ENCODE measurements at places on chromosomes 16 and 17.

GRCh38 chr16:48444574-48444973 is 59.4 kb upstream of the SIAH1 start:
- no peak for DNase-seq

GRCh38 chr16:85335584-85336491 is 223.6 kb upstream of the CIBAR2 start:
- no peak for DNase-seq

- DNase-seq, result no peak
Measured at GRCh38 chr16:50188619-50189136, 35.6 kb downstream of the TENT4B start.

DNA sequence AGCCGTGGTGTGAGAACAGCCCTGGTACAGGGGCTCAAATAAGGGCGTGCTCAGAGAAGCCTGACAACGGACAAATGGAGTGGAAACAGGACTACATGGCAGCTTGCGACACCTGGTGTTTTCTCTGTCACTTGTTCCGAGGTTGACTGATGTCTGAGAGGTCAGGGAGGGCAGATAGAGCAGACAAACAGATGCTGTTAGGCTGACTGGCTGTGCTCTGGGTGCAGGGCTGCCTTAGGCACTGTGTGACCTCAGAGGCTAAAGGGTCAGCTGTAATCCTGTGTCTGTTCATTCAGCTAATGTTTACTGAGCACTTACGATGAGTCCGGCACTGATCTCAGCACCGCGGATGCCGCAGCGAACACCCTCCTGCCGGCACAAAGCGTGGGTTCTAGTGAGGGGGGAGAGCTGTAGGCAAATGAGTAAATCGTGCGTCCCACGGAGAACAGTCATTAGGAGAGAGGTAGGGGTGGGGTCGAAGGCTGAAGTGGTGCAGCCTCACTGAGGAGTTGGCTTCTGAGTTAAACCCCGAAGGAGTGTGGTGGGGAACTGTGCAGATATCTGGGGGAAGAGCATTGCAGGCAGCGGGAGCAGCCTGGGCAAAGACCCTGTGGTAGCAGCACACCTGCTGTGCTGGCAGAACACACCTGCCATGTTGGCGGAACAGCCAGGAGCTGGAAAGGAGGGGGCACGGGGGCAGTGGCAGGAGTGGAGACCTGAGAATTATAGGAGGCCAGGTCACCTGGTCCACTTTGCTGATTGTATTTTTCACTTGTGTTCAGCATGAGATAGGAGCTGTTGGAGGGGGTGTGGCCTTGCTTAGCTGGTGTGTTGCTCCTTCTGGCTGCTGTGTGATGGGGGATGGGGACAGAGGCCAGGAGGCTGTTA is 35.0 kb downstream of the GPT2 start:
- DNase-seq, result no peak

GRCh38 chr17:32998887-32999228 is 7.2 kb downstream of the SPACA3 start:
- DNase-seq, result no peak

- DNase-seq, result no peak
Measured at GRCh38 chr16:23424292-23424958, 28.6 kb downstream of the COG7 start.

GRCh38 chr17:72110231-72110941 is 10.4 kb upstream of the SOX9 start:
- DNase-seq, result no peak

- no peak for DNase-seq
Measured at GRCh38 chr16:4316108-4316863, 419 bp downstream of the GLIS2 start.

DNA sequence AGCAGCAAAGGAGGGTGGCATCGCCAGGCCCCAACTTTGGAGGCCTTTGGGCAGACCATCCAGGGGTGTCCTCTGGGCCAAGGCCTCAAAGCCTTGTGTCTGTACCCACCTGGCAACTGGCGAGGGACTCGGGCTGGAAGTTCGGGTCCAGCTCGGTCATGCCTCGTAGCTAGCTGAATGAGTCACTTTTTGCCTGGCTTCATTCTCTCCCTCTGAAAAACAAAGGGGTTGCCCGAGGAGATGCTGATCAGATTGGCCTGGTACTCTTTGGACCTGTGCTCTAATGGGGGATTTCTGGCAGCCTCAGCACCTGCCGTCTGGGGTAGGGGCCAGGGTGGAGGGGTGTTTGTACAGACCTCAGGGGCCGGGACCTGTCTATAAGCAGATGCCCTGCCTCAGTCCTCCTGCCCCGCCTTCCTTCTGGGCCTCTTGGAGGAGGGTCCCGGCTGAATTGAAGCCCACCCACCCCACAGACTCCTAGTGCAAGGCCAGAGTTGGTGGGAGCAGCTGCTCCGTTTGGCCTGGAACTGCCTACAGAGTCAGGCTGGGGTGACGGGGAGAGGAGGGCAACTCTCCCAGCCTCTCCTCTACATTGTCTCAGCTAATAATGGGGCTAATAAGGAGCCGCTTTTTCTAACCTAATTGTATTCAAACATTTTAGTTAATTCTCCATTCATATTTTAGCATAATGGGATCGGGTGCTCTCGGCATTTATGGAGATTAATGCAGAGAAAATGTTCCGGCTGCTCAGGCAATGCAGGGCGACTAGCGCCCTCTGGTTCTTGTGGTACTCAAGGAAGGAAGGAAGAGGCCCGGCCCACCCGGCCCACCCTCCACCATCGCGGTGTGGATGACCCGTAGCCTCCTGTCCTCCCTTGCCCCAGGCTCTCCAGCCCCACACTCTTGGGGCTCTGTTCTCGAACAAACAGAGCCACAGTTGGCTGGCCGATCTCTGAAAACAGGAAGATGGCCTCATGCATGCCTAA is 21.4 kb upstream of the ABCC3 start:
- no peak for DNase-seq

DNA sequence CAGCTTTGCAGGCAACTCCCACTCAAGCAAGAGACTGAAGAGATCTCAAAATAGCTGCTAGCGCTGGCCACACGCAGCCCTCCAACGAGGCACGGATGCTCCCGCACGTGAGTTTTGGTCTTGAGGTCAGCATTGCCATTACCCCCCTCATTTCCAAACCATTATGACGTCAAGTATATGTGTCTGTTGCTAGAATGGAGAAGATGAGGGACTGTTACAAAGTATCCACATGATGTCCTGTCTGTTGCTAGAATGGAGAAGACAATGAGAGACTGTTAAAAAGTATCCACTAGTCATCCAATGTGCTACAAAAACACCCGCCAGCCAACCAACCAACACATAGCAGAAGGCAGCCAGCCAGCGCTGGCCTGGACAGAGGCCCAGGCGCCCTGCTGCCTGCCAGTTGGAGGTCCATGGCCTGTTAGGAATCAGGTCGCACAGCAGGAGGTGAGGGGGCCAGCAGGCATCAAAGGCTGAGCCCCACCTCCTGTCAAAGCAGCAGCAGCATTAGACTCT is 24.8 kb downstream of the KLHDC4 start:
- DNase-seq, result no peak

GRCh38 chr17:71163813-71164122 is 957.1 kb upstream of the SOX9 start:
- DNase-seq, result no peak

DNA sequence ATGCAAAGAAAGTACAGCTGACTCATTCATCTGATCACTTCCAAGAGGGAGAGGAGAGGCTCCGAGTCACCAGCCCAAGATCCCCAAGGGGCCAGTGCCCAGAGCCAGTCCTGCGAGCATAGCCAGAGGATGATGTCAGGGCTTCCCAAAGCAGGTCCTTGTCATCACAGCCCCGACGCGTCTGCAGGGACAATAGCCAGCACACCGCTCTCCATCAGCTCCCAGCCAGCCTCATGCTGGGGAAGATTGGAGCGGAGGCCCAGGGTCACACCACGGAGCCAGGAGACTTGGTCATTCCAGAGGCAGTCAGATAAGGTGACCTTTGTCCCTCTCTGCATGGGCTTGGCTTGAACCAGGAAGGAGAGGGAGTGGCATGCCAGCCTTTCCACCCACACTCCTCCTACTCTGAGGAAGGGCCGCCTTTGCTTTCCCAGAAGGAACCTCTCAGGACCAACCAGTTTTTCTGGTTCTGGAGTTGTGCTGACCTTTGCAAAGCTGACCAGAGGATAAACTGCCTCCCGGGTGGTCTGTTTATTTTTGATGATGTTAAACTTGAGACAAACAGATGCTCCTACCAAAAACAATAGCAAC is 58.3 kb upstream of the ARHGAP44 start:
- DNase-seq, result no peak
